ENCODE measurements at places on chromosomes 1 and 21.

- DNase-seq: no peak
Measured at GRCh38 chr1:31507221-31507620, 69.1 kb upstream of the TINAGL1 start.

GRCh38 chr1:29629814-29630516 lies 393.6 kb downstream of the PTPRU start:
- no peak for DNase-seq

- no peak for DNase-seq
Measured at GRCh38 chr1:24849672-24850295, 80.3 kb downstream of the RUNX3 start.

GRCh38 chr1:104933846-104934245 lies 1184.1 kb downstream of the AMY1C start:
- DNase-seq: no peak

DNA sequence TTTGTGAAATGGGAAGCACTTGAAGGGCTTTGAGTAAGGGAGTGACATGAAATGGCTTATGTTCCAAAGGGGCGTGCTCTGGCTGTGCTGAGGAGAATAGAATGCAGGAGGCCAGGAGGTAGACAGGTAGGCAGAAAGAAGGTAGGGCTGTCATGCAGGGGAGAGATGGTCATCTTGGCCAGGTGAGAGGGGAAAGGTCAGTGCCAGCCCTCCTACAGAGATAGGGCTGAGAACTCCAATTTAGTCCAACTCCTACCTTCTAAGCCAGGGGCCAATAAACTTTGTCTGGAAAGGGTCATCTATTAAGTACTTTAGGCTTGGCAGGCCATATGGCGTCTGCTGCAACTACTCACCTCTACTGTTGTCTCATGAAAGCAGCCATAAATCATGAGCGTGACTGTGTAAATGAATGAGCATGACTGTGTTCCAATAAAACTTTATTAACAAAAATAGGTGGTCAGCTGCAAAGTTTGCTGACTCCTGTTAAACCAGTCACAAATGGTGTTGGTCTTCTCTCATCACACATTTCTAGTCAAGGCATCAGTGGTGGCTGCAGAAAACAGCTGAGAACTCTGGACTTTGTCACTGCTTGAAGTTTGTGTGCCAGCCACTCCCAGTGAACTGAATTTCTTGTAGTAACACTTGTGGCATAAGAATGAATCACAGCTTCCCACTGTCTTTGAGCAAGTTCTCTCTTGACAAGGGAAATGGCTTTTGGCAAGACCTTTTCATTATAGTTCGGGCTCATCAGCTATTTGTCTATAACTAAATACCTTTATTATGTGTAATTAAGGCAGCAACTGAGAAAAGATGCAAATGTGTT lies 32.0 kb upstream of the CD2 start:
- no peak for DNase-seq

GRCh38 chr1:94056171-94056570 lies 64.8 kb downstream of the ABCA4 start:
- no peak for DNase-seq

DNA sequence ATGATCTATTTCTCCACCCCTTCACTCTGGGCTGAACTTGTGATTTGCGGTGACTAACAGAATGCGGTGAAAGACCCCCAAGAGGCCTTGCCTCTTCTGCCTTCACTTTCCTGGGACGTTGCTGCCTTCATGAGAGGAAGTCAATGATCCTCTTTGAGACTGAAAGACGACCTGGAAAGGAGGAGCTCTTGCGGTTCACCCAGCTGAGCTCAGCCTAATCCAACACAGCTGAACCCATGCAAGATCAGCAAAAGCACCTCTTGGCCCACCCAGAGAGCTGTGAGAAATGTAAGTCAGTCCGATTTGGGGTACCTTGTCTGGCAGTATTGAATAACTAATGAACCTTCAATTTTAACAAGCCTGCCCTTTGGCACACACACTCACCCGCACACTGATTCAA lies 767.4 kb upstream of the TPTE start:
- no peak for DNase-seq

- DNase-seq: no peak
Measured at GRCh38 chr1:231242516-231243198, 1.6 kb downstream of the GNPAT start.

GRCh38 chr1:59285691-59286090 lies 11.2 kb upstream of the FGGY start:
- DNase-seq: no peak

DNA sequence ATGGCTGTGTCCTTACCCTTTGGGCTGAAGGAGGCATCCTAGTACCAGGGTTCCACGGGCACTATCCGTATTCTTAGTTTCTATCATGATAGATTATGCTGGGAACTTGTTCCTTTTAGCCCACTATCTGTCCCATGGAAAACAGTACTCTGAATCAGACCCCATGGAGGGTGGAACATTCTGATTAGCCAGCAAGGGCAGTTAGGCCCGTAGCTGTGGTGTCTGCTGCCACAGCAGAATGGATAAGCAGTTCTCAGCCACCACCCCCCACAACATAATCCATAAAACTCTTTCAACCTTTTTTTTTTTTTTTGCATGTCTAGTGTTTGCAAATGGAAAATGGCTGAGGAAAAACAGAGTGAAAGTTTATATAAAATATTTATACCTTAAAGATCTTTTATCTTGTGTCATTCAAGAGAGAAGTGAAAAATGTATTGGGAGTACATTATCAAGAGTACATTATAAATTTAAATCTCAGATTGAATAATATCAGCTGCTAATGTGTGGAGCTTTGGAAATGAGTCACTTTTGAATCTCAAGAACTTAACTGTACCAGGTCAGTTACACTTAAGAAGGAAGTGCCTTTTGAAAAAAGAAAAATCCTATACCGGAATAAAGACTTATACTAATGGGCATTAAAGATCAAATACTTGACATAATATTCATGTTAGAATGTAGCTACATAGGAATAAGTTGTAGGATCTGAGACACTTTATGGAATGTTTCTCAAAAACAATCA lies 80.3 kb downstream of the NFIA start:
- no peak for DNase-seq

DNA sequence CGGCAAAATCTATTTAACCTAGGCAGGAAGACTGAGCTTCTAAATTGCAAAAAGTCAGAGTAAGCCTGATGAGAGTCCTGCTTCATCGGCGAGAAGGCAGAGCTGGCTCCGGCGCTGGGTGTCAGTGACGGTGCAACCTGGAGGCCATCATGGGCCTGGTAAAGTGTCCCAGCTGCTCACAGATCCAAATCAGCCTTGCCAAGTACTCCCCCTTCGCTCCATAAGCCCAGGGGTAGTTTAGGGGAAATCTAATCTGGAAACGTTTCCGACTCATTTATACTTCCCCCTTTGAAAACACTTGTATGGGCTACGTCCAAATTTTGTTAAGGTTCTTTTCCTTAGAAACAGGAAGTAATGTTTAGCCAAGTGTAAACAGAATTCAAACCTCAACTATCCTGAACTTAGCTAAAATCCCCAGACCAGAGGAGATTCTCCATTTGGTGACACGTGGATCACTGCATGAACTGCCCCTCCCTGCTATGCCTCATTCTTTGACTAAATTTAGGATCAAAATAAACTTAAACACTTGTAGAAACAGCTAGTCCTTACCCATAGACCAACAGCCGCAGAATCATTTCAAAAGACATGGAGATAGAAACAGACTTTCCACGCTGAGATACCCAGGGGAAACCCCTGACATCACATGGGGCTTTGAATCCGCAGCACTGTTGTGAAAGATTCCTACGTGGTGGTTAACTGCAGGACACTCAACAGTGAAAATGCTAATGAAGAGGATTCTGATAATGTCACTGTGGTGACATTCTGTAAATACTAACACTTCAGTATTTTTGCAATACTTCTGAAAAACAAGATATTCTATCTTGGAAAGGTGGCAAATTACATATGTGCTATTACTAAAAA lies 172.7 kb downstream of the TGFBR3 start:
- peak; percentile 69 for DNase-seq

DNA sequence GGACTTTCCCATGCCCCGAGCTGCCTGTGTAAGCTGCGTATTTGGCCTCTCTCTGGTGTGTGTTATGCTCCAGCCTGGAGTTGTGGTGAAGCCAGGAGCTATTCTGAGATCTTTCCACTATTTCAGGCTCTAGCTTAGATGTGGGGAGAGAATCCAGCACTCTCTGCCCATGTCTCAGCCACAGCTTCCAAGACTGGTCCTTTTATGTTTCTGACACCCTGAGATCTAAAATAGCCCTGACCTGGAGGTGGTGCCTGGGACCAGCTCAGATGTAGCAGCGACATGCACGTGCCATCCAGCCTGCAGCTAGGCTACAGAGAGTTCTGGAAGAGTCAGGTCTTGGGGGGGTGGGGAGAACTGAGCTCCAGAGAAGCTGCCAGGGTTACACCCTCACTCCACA lies 76.5 kb downstream of the TENT5C start:
- no peak for DNase-seq

DNA sequence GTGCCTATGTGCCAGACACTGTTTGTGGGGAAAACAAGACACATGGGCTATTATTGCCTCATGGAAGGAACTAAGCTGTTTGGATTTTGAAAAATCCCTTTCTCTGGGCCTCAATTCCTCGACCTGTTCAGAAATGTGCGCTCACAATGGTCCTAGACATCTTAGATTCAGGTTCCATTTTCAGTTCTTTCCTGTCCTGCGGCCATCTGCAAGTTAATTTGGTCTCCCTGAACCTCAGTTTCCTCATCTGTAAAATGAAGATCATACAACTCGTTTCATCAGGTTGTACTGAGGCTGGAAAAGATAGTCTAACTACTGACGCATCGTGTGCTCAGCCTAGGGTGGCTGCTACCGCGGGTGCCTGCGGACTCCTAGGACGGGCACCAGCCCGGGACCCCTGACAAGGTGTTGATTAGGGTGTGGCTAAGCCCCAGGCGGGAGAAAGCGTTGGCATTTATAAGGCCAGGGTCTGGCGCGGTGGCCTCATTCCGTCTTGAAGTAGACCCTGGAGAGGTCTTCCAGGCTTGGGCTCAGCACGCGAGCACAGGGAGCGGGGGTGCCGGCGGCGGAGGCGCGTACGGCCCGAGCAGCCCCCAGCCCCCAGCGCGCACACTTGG lies 493 bp upstream of the ELOA start:
- no peak for DNase-seq

- no peak for DNase-seq
Measured at GRCh38 chr1:174448974-174449373, 1.2 kb downstream of the GPR52 start.

GRCh38 chr1:89454845-89455521 lies 69.6 kb upstream of the LRRC8B start:
- peak; percentile 65 for DNase-seq

GRCh38 chr1:41483001-41483850 lies 1.3 kb downstream of the EDN2 start:
- DNase-seq: no peak

DNA sequence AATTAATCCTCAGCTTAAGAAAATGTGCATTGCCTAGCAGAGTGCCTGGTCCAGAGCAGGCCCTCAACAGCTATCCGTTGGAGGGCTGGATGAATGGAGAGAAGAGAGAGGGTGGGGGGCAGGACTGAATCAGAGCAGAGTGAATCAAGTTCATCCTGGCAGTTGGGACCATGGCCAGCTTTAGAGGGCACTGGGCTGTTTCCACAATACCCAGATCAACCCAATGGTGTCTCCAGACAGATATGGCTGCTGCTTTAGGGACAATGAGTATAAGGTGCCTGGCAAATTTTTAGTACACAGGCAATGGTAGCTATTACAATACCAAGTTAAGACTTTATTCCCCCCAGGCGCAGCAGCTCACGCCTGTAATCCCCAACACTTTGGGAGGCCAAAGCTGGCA lies 17.1 kb downstream of the EMC1 start:
- DNase-seq: no peak

DNA sequence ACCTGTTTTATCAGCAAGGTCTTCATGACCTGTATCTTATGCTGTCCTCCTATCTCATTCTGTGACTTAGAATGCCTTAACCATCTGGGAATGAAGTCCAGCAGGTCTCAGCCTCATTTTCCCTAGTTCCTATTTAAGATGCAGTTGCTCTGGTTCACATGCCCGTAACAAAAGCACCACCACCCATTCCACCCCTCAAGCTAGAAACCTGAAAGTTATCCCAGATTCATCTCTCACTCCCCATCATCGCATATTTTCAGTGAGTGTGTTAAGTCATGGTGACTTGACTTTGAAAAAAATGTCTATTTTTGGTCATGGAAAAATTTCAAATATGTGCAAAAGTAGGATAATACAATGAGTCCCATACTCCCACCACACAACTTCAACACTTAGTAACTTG lies 11.7 kb downstream of the HMGN2 start:
- no peak for DNase-seq

- no peak for DNase-seq
Measured at GRCh38 chr1:223329664-223330415, 34.1 kb downstream of the SUSD4 start.

DNA sequence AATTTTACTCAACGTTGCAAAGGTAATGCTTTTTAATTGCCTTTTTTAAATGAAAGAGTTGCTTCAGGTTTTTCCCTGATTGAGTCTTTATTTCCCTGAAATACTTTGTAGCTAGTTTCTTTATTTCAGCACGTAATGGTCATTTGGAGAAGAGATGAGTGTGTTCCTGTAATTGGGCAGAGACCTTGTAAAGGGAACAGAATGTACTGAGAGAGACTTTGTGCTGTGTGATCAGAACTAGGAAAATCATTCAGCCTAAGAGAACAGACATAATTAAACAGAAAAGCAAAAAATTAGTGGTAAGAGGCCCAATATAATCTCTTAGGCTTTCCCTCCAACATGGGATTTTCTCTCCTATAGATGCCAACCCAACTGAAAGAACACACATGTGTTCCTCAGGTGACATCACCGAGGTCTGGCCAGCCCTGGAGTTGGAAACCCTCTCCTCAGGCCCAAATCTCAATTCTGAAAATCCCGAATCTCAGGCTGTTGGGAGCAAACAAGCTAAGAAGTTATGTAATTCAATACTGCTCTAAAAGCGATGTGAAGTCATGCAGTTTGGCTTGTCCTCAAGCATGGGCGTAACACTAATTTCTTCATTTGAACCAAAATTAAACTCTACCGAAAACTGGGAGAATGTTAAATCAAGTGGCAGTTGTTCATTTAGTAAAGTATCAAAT lies 102.0 kb downstream of the TGFB2 start:
- DNase-seq: no peak

DNA sequence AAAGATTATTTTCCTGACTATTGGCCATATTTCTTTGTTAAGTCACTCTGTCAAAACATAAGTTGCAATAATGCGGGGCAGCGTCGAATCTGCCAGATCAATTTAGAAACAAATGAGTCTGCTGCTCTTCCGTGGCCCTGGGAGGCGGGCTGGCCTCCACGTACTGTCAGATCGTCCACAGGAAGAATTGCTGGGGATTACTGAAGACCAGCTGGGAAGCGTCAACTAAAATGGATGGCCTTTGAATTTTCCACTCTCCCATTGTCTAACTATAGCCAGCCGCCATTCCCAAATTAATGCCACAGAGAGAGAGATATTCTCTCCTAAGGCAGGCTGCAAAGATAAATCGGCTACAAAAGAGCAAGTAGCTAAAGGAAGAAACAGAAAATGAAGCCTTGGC lies 560.2 kb downstream of the SMYD3 start:
- DNase-seq: no peak

GRCh38 chr1:21652937-21653743 lies 16.0 kb downstream of the RAP1GAP start:
- DNase-seq: no peak
